Activated CD4-positive, CD25-positive, alpha-beta regulatory T cell treated with anti-CD3 and anti-CD28 coated beads, Interleukin-2, amount 50 U/mL, for 72 hours (primary cell): ENCODE measurements at places on chromosomes 11 and 22.
A peak's percentile ranks its signal among the peaks of the same experiment; 100 is the strongest.

GRCh38 chr11:20374741-20375300 lies 11.3 kb downstream of the HTATIP2 start:
- no peak for DNase-seq

- no peak for DNase-seq
Observed at GRCh38 chr11:116901211-116901610, 63.8 kb upstream of the APOA1 start.

DNA sequence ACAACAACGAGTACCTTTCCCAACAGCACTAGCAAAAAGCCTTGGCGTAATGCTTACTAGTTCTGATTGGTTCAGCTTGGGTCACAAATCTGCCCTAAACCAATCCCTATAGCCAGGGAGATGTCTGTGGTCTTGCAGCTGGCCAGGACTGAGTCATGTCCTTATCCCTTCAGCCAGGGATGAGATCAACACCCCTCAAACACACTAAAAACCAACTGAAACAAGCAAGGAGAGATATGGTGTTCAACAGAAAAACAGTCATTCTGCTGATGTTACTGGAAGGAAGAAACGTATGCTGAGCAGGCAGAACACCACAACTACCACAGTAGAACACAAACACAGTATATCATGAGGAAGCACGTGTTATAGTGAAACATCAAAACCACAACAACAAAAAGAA lies 375.6 kb downstream of the LARGE1 start:
- DNase-seq: no peak

GRCh38 chr22:48647606-48648515 lies 1179.8 kb downstream of the BRD1 start:
- no peak for DNase-seq

DNA sequence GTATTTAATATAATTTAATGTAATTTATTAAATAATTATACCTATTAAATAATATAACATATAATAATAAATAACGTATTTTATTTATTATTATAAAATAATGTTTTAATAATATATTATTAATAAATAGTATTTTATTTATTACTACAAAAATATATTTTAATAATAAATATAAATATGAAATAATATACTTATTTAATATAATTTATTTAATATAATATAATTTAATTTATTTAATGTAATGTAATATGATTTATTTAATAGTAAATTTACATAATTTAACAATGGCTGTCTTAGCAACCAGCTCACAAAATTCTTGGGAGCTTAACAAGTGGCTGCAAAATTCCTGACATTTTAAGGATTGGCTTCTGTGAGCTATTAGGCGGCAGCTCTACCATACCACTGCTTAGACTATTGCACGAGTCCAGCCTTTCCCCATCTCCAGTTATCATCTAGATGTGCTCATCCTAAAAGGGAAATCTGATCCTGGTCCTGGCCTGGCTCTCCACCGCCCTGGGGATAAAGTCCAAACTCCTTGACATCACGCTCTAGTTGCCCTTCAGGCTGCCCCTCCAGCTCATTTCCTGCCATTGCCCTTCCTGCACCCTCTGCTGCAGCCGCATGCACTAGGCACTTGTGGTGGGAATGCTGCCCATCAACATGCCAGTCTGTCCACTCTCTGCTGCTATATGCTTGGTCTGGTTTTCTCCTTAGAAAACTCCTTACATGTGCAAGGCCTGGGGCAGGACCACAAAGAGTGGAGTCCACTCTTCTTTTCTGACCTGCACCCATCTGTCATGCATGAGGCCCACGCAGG lies 9.8 kb downstream of the MMP20 start:
- no peak for DNase-seq

GRCh38 chr22:46866591-46866990 lies 104.1 kb downstream of the TBC1D22A start:
- DNase-seq: no peak

- no peak for DNase-seq
Observed at GRCh38 chr22:45475063-45475747, 27.5 kb upstream of the FBLN1 start.

DNA sequence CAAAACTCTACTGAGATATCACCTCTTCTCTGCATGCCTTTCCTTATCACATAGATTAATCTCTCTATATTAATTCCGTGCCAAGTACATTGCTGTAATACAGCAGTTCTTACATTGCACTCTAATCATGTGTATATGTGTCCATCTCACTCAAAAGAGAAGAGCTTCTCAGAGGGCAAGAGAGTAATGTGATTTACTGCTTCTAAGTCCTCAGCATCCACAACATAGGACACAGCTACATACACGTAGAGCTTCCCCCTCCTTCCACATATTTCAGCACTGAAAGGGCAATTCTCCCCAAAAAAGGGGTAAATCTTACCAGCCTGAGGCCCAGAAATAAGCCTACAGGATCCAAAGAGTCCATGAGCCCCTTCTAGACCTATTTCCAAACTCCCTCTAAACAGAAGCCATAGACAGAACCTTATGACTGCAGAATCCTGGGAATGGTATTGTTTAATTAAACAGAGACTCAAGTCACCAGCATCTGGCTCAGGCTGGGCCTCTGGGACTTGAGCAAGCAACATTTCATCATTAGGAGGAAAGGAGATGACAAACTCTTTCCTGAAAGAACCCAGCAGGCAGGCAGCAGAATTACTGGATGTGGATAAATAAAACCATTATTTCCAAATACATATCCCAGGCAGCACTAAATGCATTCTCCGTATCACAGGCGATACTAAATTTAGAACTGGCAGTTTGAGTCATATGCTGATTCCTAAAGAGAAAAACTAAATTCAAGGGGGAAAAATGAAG lies 87.2 kb downstream of the KCNC1 start:
- DNase-seq: no peak

DNA sequence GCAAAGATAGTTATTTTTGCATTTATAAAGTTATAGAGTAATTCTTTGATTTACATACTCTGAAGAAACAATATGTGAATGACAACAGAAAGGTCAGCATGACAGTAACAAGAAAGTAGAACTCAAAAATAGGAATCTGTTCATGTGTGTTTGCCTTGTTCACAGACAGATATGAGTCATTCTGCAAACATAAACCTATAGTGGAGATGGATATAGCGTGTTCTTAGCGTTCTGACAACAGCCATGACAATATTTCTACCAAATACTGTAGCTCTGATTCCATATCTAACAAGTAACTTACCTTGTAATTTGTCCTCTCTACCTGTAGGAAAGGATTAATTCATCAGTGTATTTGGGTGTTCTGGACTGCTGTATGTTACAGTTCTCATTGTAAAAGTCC lies 208.5 kb upstream of the MTMR2 start:
- no peak for DNase-seq

GRCh38 chr11:133659538-133660201 lies 127.4 kb upstream of the OPCML start:
- no peak for DNase-seq

DNA sequence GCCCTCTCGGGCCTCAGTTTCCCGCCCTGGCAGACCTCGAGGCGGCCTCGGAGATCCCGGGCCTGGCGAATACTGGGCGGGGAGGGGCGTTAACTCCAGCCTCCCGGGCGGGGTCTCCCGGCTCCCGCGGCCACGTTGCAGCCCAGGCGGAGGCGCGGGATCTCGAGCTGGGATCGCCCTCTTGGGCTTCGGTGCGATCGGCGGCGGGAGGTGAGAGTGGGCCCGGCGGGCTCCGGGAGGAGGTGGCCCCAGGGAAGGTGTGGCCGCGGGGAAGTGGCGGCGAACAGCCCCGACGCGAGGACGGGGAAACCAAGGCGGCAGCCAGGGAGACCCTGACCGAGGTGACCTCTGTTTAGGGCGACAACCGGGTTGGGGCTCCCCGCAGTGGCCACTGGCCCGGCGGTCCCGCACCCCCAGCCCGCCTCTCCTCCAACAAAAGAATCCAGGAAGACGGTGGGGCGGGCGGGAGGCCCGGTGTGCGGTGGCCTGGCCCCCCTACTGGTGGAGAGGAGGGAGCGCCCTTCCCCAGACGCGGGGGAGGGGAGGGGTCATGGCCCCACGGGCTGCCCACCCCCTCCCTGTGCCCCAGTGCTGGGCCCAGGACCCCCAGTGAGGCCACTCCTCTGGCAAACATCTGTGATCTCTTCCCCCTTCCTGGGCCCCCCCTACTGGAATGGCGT lies at the start of gene PHETA2:
TSS of gene PHETA2 (plus strand) at position 117 of the 680 bp plus-strand sequence. CDS start 3,046 bp downstream, outside the sequence.
- DNase-seq: peak; percentile 59

GRCh38 chr22:45125188-45125587 lies 38.5 kb upstream of the NUP50 start:
- no peak for DNase-seq

DNA sequence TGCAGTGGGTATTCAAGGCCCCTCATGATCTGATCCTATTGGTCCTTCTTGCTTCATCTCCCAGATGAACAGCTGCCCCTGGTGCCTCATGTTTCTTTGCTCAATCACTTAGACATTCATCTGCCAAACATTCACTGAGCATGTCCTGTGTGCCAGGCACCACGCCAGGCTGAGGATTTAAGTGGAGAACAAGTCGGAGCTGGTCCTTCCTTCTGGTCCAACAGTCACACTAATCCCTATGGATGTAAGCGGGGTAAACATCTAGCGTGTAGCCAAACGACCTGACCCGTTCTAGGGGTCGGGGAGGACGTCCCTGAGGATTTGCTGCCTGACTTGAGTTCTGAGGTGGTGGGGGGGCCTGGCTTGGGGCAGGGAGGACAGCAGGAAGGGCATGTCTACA lies 21.9 kb downstream of the ZMAT5 start:
- no peak for DNase-seq

GRCh38 chr11:109865548-109866186 lies 227.5 kb upstream of the ZC3H12C start:
- no peak for DNase-seq

- no peak for DNase-seq
Observed at GRCh38 chr11:130404727-130405126, 23.7 kb downstream of the ADAMTS8 start.

- DNase-seq: no peak
Observed at GRCh38 chr22:37509059-37509860, 10.0 kb downstream of the CARD10 start.

DNA sequence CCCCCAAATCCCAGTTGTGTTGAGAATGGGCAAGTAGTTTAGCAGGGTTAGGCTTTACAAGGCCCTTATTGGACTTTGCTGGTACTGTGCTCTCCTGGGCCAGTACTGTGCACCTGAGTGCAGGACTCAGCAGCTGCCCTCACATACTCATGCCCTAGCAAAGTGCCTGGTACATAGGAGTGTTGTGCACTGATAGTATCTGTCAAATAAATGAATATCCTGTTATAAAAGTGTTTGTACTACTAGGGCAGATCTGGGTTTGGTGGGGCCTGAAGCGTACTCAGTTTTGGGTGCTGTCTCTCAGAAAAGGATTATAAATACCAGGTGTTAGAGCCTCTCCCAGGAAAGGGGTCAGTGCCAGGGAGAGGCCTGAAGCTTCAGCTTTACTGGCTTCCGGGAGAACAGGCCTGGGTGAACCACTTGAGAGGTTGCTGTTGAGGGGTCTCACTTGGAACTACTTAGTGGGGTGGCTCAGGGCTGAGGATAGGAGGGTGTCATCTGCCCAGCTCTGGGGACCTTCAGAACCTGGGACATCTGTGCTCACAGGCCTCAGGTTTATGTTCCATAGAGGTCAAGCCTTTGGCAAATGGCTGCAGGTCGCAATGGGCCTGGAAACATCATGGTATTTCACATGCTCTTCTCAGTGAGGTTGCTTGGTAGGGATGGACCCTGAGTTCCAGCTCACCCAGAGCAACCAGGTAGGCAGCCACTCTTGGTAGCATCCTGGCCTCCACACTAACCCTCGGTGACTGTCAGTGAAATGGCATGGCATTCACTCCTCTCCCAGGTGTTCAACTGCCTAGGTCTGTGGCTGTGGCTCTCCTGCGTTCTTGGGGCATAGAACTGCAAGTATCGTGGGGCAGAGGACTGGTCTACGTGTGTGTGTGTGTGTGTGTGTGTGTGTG lies 106.1 kb downstream of the ZBTB16 start:
- DNase-seq: no peak

GRCh38 chr11:124863137-124863825 lies 2.0 kb upstream of the ROBO3 start:
- no peak for DNase-seq

DNA sequence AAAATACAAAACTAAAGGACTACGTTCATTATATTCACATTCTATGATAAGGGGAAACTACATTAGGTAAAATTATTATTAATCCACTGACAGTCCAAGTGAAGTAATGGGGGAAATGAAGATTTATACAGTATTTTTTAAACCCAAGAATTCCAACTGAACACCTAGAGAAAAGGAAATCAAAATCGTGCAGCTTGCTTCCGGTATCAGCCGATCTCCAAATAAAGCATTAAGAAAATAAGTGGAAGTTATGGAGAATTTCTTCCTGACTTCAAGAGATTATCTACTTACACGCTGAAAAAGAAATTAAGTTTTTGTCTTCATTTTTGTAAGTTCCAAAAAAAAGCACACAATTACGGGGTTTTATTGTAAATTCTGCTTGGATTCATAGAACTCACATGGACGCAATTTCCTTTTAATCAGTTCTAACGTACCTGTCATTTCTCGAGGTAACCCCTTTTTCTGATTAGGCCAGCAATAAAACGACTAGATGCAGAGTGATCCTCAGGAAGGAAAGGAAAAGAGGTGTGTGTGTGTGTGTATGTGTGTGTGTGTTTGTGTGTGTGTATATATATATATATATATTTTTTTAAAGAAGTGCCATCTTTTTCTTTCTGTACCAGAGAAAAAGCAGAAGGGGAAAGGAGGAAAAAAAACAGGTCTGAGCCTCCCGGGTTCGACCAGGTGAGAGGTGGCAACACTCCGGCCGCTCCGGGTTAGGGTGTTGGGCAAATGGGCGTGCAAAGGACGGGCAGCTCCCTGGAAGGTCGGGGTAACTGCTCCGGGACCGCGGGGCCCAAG lies 1.1 kb downstream of the ZBTB44 start:
- no peak for DNase-seq

DNA sequence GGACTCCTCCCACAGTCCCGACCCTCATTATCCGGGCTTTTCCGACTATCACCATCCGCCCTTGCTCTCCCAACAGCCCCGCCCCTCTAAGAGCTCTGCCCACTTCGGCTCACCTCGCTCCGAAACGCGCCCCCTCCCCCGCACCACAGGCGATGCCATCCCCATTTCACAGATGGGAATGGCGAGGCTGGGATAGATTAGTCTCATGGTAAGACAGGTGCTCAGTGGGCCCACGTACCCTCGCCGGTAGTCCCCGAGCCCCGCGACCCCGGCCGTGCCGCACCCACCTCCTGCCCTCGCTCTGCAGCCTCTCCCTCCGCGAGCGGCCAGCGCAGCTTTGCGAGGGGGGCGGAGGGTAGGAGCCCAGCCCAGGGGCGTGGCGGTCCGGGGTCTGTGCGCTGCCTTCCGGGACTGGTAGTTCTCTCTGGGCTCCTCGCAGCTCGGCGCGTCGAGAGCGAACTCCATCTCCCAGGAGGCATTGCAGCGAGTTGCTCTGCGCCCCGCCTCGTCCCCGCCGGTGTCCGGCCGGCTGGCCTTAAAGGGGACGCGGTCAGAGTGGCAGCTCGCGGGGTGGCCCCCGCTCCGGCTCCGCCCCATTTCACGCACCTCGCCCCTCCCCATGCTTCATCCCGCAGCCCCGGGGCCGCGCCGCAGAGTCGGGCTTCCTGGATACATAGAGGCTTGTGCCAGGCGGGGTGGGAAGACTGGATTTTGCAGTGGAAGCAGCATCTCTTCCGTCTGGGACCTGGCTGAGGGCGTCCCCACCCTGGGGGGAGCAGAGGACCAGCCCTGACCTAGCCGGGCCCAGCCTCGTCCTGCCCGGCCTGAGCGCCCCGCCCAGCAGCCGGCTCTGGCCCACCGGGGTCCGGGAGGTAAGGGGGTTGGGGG lies at the start of the genes KCTD21 and USP35:
TSS of gene KCTD21 (minus strand) at position 341 of the 888 bp plus-strand sequence. CDS start 14,072 bp downstream, outside the sequence.
TSS of gene USP35 (plus strand) at position 634 of the 888 bp plus-strand sequence. CDS start 7,327 bp downstream, outside the sequence.
- peak; percentile 94 for DNase-seq
